HAP-1 (cell line): ENCODE measurements at places on chromosomes 3 and 15.
A peak's percentile ranks its signal among the peaks of the same experiment; 100 is the strongest.

DNA sequence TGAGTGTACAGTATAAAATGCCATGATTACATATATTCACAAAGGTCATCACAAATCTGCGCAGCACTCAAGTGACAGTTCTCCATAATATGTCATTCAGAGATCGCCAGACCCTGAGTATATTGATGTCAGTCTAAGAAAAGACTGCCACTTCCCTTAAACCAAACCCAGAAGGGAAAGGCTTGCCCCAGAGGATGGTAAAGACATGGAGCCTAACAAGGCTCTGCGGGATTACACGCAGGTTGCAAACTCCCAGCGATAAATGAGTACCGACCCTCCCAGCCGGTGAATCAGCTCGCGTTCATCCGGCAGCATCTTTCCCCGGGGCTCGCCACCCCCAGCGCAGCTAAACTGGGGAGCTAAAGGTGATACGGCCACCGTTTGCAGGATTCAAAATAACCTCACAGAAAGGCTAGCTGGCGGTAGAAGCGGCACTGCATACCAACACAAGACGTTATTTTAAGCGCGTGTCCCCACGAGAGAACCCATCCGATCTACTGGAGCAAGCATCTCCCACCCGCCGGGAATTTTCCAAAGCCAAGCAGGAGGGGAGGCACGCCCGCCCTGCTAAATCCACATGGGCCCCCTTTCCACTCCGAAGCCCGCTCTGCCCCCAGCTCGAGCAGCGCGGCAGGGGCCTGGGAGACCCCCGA, 643 bp downstream of the MYO5A start:
- DNase-seq, result peak; percentile 27

- no peak for DNase-seq
Observed at GRCh38 chr3:16239780-16240179, 25.0 kb downstream of the DPH3 start.

DNA sequence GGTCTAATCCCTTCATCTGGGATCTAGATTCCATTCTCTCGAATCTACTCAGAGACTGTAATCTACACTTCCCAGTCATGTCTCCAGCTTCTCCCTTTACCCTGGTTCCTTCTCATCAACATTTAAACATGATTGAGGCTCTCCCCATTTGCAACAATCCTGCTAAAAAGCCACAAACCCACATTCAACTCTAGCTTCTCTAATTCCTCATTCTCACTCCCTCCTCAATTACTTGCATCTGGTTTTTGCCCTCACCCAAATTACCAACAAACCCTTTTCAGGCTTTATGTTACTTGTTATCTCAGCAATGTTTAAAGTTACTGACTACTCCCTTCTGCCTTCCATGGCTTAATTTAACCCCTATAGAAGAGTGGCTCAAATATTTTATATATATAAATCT, 11.5 kb downstream of the ETFA start:
- DNase-seq, result no peak

- no peak for DNase-seq
Observed at GRCh38 chr15:41795996-41796856, 21.9 kb downstream of the MAPKBP1 start.

- no peak for DNase-seq
Observed at GRCh38 chr3:31262201-31262600, 270.5 kb upstream of the STT3B start.

DNA sequence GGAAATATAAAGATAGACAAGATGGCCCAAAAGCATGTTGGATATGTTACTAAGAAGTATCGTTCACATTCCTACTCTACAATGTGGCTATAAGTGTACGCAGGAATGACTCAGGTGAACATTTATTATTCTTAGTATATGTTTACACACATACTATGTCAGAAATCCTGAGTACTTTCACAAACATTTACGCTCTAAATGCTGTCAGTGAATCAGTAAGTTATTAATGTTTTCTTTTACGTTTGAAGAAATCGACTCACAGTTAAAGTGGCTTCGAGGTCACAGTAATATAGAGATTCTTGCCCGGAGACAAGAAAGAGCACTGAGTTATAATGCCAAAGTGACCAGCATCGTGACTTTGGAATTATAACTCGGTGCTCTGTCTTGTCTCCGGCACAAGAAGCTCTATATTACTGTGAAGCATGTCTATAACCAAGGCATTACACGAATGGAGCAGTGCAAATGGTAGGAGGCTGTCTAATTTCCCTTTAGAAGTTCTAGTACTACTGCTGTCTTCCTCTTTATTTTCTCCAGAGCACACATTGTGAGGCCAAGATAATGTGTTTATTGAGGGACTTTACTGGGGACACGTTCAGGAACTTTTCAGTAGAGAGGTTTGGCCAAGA, 61.8 kb upstream of the P3H2 start:
- DNase-seq, result no peak

DNA sequence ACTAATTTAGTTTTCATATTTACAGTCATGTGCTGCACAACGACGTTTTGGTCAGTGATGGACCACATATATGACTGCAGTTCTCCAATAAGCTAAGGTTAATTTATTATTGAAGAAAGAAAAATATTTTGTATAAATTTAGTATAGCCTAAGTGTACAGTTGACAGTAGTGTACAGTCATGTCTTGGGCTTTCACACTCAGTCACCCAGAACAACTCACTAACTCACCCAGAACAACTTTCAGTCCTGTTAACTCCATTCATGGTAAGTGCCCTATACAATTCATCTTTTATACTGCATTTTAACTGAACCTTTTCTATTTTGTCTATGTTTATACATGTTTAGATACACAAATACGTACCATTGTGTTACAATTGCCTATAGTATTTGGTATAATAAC, 3.8 kb upstream of the GABRR3 start:
- no peak for DNase-seq

DNA sequence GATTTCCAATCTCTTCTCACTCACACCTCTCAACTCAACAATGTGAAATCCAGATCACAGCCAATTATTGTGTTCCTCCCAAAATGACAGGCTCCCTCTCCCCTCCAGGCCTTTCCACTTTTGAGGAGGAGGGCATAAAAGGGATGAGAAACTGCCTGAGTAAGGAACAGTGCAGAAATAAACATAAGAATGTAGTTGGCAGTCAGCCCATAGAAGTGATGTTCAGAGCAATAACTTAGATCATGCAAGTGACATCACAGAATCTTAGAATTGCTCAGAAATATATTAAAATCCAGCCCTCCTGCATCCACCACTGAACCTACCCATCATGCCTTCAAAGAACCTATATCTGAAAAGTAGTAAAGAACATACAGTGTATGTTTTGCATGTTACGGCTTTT, 299.4 kb upstream of the GADL1 start:
- no peak for DNase-seq

DNA sequence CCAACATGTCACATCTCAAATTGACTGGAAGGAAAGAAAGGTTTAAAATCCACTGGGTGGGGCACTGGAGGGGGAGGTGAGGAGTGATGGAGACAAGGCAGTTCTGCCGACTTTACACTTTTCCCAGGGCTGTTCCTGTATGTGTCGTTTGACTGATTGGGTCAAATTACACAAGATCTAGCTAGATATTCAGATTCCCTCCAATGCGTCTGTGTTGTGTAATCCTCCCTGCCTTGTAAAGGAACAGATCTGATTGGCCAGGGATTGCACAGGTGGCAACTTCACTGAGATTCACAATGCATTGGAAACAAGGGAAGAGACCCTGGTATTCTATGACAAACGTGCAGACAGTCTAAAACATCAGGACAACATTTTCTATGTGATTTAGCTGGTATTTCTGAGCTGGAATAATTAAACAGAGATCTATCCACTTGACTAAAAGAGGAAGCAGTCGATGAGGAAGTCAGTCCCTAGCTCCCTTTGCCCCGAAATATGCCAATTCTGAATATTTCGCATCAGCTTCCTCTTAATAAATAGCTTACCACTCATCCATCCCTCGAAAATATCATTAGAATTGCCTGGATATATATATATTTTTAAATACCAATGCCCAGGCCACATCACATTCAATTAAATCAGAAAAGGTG, 312.9 kb downstream of the RORA start:
- no peak for DNase-seq

- DNase-seq, result no peak
Observed at GRCh38 chr15:76217029-76217881, 94.0 kb downstream of the ETFA start.

DNA sequence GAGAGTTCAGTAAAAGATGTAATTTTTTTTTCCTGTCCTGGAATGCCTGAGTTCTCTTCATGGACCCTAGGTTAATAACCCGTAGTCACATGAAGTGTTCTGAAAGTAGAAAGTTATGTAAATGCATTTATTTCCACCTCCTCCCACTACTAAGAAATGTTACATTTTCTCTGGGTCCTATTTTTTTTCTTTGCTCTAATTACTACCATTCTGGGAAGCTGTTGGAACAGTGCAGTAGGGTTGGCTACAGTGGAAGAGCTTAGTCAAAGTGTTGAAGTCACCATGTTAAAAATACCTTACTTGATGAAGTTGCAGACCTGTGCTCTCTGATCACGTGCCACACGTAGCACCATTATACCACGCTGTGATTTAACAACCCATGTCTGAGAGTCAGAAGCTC, 153.8 kb upstream of the TSC22D2 start:
- no peak for DNase-seq

DNA sequence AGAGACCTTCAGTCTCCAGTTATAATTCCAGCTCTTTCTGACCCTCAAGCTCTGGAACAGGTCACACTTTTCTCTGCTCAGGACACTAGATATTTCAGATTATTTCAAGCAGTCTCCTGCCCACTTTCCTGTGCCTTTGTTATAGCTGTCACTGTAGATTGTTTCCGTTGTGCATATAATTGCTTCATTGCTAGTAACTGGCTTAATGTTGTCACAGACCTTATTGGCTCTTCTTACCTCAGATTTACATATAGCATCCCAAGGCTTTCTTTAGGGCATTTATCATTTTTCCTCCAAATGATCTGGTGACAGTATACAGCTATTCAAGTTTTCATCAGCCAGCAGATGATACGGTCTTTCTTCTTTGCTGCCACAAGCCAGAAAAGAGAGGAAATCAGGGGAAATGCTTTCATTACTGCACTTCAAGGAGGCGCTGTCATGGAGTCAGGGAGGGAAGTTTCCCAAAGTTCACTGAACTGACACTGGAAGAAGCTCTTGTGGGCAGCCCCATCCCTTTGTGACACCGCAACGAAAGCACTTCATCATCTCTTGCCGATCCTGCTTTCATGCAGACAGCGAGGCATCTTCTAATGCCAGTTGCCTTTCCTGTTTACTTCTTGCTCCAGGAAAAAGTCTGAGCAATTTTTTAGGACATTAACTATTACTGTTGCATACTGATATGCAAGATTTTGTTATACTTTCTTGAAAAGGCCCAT, 181.9 kb downstream of the CDIN1 start:
- no peak for DNase-seq

GRCh38 chr3:5563537-5564277, 376.2 kb downstream of the EDEM1 start:
- DNase-seq, result no peak

- peak; percentile 76 for DNase-seq
Observed at GRCh38 chr15:68278595-68279405, 1.3 kb downstream of the FEM1B start.

- DNase-seq, result no peak
Observed at GRCh38 chr3:123139522-123139921, 62.2 kb upstream of the SEC22A start.

DNA sequence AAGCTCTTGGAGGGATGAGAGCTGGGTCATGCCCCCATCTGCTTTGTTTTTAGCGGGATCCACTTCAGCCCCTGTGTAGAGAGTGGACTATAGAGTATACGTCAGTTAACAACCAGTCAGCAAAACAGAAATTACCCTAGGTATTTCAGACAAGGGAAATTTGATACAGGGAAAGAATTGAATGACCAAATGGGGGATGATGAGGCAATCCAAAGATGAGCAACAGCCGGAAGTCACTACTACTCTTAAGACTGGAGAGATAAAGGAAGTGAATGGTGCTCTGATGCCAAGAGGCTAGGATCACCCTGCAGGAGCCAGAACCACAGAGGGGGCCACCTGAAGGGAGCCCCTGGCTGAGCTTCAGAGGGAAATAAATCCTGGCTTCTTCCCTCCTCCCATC, 1.7 kb upstream of the GPR62 start:
- no peak for DNase-seq

- DNase-seq, result no peak
Observed at GRCh38 chr3:126494204-126494969, 18.7 kb upstream of the ZXDC start.

DNA sequence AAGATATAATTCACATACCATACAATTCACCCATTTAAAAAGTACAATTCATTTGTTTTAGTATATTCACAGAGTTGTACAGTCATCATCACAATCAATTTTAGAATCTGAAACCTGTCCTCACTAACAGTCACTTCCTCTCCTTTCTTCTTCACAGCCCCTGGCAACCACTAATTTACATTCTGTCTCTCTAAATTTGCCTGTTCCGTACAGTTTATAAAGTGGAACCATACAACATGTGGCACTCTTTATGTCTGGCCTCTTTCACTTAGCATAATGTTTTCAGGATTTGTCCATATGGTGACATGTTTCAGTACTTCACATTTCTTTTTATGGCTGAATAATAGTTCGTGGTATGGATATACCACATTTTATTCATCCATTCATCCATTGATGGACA, 22.7 kb downstream of the ERICH6 start:
- DNase-seq, result no peak

DNA sequence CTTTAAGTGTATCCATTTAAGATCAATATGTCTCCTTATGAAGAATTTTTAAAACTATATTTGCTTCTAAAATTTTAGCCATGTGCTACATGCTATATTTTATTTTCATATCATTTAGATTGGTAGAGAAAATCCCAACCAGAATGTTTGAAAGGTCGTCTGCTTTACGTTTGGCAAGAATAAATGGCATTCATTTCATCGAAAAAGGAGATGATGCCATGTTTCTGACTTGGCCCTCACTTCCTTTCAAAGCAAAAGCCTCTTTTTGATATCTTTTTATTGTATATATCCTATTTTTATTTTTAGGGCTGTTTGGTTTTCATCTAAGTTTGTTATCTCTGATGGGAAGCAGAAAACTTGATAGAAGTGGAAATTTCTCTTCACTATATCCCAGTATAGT, 176.2 kb downstream of the PLCL2 start:
- DNase-seq, result no peak

DNA sequence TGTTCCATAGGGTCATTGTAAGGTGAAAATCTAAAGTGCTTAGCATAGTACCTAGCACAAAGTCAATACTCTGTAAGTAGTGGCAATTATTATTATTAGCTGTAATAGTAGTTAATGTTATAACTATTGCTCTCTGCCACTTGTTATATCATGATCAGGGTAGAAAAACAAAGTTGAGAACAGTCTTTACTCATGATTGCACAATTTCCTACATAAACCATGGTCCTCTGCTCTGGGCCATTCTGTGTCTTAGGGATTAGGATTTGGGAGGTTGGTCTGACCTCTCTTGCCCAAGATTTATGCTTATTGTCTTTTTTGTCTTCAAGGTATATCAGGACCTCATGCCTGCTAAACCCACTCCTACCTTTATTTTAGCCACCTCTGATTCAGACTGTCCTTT, 4.3 kb upstream of the LRRC58 start:
- no peak for DNase-seq

DNA sequence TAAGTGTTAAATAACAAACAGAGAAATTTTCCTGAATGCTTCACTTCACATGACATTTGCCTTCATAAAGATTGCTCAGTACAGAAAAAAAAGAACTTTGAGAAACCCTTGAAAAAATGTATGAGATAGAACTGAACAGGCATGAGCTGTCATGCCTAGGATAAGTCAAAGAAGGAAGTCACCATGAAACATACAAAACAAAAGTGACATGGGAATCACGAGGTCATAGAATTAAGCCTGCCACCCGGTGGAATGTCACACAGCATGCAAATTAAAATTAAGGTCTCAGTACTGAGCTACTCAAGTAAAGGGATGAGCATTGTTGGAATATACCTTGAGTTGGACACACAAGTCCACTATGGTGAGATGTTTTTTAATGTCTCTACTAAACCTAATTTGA, 652.5 kb upstream of the NECTIN3 start:
- DNase-seq, result no peak
